ENCODE measurements at places on chromosomes 1 and 21. TPM values are rescaled to one million over a fixed set of nuclear protein-coding genes. Genes with fewer than 3 reads are reported as not detected.

Gene PYHIN1
- 0.77 TPM for polyA plus RNA-seq

Gene PTGFRN
- polyA plus RNA-seq = 127 TPM

DNA sequence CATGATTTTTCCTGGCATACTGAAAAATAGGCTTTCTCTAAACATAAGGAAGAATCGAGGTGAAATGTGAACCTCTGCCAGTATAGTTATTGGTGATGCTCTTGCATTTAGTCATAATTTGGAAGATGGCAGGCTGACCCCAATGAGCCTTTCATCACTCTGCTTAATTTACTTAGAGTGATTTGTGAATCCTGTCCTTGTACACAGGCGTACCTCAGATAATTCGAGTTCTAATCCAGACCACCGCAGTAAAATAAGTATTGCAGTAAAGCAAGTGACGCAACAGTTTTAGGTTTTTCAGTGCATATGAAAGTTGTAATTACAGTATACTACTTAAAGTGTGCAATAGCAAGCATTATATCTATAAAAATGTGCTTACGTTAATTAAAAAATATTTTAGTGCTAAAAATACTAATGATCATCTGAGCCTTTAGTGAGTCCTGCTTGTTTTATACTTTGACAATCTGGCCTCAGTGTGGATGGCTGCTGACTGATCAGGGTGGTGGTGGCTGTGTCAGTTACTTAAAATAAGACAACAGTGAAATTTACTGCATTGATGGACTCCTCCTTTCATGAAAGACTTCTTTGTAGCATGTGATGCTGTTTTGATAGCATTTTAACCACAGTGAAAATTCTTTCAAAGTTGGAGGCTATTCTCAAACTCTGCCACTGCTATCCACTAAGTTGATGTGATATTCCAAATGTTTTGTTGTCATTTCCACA is 1.7 kb downstream of the PKNOX1 start:
- no peak for DNase-seq

- no peak for DNase-seq
These were observed 20.7 kb downstream of the SFT2D2 start for GRCh38 chr1:168246506-168246905.

GRCh38 chr1:69455718-69456117 is 112.0 kb upstream of the LRRC7 start:
- no peak for DNase-seq

DNA sequence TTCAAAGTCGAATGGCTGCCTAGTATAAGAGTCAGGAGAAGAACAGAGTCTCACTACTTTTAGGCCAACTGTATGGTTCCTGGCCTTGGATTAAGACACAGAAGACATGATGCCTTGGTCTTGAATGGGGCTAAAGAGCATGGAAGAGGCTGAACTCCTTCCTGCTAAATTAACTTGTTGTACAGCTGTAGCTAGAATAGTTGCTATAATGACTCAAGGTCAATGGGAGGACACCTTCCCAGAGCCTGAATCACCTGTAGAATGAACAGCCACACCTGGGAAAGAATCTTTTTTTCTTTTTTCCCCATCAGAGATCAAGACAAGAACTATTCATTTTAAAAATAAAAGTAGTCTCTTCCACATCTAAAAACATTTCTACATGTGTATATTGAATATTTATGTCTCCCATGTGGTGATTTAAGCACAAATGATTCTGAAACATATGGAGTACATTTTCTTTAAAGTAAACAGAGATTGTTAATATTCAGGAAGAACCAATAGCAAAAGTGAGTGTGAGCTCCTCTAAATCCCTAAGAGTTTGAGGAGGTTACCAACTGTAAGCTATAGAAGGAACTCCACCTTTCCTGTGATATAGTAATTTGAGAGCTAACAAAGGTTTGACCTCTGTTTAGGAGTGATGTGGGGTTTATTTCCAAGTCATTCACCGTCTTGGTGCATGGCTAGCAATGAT is 191.3 kb downstream of the TGFB2 start:
- peak; percentile 66 for DNase-seq

GRCh38 chr1:171195767-171196166 is 10.7 kb downstream of the FMO2 start:
- DNase-seq = no peak

GRCh38 chr1:213884942-213885341 is 102.8 kb upstream of the PROX1 start:
- no peak for DNase-seq

DNA sequence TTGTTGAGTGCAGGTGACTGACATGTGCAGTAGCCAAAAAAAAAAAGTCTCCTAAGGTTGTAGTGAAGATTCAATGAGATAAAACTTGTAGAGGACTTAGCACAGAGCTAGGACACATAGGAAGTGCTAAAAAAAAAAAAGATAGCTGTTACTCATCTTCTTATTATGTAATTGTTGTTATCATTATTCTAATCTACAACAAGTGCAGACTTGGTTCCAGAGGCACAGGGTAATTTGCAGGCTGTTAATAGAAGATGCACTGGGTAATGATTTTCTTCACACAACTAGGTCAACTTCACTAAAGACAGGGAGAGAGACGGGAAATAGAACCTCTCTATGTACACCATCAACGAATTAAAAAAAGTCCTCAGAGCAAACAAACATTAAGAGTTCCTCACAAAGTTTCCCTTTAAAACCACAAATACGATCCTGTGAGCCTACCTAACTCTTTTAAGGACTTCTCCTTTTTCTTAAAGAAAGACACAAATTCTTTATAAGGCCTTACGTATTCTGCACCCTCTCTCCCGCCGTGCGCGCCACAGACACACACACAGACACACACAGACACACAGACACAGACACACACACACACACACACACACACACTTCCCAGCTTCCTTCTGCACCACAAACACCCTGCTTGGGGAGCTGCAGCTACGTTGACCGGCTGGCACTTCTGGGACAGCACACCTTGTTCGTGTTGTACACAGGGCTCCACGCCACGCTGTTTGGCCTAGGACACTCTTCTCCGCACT is 49.8 kb upstream of the GADD45A start:
- DNase-seq = no peak

- no peak for DNase-seq
These were observed 47.6 kb downstream of the KIAA0319L start for GRCh38 chr1:35509558-35509957.

GRCh38 chr1:97053268-97053667 is 331.7 kb downstream of the PTBP2 start:
- DNase-seq = no peak

DNA sequence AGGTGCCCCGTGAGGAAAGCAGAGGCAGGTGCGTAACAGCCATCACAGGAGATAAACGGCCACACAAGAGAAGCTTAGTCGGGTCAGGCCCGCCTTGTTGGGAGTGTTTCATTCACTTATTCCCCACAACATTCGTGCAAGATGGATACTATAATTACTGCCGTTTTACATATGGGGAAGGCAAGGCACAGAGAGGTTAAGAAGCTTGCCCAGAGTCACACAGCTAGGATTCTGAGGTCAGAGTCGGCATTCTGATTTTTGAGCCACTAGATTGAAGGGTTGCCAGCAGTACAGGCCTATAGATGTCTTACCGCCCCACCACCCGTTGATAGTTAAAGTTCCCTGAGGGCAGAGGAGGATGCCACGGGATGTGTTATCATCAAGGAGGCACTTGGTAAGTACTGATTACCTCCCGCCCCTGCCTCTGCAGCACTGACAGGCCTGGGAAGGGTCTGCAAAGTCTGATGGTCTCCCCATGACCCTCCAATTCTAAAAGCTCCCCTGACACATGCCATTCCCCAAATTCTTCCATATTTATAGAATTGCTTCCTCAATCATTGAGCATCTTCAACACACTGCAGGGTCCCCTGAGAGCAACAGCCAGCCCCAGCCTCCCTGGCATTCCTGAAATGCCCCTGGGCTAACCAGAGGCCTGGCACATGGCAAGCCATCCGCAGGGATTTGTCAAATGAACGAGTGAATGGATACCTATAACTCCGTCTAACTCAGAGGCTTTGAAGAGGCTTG is 74.7 kb upstream of the CLDN14 start:
- DNase-seq = no peak

Data from muscle of back (tissue), 13 donors.